ENCODE measurements at places on chromosomes 11 and 22.

GRCh38 chr11:35735903-35736302, 73.3 kb downstream of the TRIM44 start:
- DNase-seq, result no peak

DNA sequence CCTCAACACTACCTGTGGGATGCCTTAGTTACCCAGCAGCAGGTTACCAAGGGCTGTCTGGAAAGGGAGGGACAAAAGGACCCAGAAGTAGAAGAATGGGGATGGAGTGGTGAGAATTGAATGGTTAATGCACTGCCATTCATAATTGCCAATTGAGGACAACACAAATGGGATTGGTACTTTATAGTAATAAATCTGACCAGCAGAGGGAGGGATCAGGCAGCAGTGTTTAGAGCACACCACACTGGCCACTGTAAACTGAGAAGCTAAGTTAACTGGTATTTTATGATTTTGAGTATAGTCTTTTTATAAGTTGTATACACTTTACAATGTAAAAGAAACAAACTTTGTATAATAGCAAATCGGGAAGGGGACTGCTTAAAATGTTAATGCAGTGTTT, 10.7 kb downstream of the TBRG1 start:
- no peak for DNase-seq

DNA sequence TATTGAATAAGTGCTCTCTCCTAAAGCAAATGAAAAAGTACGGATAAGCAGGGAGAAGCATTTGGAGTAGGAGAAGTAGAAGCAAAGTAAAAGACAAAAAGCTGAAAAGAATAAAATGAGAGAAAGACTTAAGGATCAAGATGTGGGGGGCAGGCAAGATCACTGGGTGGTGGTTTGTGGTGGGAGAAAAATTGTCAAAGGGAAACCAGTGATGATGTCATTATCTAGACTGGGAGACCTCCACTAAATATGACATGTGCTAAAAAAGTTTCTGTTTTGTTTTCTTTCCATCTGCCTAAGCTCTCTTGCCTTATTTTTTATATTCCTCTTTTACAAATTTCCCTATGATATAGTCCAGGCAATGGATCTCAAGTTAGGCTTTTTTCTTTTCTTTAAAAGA, 14.8 kb upstream of the MAML2 start:
- DNase-seq, result no peak

DNA sequence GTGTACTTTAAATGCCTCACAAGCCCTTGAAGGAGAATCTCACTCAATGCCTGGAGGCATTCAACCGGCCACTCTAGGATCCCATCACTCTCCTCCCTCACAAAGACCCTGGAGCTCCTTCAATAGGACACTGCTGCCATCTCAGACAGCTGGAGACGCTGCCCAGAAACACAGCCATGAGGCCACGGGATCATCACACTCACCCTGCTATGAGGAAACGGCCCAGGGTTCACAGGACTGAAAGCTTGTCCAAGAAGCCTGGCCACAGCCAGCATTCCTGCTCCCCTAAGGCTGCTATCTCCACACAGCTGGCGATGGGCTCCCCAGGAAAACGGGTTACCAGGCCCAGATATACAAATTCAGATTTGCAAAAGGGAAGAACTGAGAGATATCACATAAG, 13.2 kb downstream of the CARS1 start:
- no peak for DNase-seq

DNA sequence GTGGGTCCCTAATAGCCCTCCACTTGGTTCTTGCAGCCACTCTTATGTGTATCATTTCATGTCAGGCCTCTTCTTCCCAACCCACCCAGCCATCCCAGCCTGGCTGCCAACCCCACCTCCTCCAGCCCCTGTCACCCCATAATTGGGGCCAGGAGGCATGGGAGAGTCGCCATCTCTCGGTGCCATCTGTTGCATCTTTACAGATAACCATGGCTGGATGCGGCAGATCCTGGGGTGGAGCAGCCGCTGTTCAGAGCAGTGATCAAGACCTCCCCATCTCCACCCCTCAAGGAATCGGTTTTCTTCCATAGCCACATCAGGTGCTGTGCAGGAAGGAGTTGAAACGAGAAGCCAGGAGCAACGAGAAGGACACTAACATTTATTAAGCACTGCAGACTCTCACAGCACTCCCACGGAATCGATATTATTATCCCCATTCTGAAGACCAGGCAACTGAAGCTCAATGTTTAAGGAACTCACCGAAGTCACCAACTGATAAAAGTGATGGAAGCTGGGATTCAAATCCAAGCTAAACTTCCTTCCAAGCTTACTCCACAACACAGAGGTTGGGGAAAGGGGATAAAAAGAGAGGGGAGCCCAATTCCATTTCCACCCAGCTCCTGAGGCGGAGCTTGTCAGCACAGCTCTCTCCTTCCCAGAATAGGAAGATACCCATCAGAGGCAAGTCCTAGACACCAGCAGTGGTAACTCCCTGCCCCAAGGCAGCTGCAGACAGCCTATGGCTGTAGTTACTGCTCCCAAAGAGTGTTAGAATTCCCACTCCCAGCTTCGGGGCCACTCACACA, 2.7 kb downstream of the SLC43A1 start:
- no peak for DNase-seq

GRCh38 chr11:7982582-7983119, 4.5 kb upstream of the EIF3F start:
- DNase-seq, result no peak

DNA sequence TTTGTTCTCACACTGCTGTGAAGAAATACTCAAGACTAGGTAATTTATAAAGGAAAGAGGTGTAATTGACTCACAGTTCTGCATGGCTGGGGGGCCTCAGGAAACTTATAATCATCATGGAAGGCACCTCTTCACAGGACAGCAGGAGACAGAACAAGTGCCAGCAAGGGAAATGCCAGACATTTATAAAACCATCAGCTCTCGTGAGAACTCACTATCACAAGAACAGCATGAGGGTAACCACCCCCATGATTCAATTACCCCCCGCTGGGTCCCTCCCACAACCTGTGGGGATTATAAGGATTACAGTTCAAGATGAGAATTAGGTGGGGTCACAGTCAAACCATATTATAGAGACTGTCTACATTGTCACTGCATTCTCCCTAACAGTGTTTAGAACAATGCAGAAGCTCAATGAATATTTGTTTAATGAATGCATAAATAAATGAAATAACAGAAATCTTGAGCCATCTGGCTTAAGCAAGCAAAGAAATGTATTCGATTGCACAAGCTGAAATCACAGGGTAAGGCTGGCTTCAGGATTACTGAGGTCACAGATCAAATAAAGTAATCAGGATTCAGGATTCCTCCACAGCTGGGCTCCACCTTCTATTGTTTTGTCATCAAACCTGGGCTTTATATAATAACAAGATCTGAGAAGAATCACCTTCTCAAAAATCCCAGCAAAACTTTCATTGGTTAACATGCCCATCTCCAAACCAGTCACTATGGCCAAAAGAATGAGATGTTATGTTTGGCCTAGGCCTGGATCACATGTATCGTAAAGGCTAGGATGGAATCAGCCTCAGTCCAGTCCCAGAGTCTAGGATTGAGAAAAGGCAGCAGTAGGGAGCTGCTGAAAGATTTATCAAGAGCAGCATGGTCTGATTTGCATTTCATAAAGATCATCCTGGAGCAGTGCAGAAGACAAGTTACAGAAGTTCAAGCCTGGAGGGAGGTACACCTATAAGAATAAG, 137.8 kb upstream of the UBASH3B start:
- DNase-seq, result no peak

DNA sequence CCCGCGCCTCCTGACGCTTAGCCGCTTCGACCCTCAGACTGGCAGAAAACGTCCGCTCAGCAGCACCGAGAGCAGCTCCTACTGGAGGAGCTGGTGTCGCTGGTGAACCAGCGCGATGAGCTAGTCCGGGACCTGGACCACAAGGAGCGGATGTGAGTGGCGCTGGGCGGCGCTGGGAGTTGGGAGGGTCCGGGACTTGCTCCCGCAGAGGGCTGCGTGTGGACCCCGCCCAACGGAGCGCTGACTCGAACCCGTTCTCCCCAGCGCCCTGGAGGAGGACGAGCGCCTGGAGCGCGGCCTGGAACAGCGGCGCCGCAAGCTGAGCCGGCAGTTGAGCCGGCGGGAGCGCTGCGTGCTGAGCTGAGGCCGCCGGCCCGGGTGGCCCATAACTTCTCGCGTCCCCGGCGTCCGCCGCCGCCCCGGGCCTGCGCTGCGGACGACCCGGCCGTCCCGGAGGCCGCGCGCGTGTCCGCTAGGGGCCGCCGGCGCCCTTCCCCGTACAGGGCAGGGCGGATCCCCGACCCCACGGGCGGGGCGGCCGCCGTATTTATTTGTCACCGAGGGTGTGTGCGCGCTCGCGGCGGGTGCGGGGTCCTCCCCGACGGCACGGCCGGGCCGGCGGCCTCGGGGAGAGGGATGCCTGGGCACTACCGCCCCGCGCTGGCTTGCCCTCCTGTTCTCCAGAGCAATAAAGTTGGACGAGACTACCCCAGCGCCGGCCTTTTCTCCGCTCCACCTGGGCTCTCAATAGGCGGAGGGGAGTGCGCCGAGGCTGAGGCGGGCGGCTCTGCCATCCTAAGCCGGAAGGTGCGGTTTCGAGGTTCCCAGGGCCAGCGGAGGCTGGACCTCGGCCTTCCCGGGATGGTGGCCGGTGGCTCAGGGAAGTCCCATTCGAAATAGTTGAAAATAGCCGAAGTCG, 3.4 kb downstream of the KCNK7 start:
- no peak for DNase-seq

DNA sequence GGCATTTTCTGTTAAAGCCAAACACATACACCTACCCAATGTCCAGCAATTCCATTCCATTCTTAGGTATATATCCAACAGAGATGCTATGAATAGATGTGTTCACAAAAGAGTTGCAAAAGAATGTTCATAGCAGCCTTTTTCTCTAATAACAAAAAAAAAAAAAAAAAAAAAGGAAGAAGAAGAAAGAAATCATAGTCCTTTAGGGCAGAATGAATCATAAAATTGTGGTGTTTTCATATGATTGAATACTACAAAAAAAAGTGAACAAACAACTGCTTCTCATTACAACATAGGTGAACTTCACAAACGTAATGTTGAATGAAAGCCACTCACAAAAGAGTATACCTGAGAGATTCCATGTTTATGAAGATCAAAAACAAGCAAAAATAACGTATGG, 66.8 kb upstream of the GRK3 start:
- no peak for DNase-seq

DNA sequence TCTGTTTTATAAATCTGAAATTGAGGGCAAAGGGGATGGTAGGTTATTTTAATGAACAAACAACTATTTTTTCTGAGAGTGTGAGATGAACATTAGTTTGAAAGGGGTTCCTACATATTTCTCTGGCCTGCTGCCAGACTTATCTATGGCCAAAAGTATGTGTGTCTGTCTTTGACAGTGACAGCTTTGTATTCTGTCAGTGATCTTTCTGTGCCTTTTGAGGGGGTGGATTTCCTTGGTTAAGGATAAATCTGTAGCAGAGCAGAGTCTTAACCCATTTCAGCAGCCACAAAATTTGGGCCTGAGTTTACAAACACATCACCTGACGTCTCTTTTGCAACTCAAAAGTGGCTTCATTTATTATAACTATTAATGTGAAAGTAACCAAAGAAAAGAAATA, 30.9 kb downstream of the ZFTA start:
- DNase-seq, result no peak

GRCh38 chr11:64970731-64971151, 1.2 kb downstream of the MAJIN start:
- DNase-seq, result no peak

GRCh38 chr22:49753961-49754695, 73.5 kb downstream of the BRD1 start:
- no peak for DNase-seq

DNA sequence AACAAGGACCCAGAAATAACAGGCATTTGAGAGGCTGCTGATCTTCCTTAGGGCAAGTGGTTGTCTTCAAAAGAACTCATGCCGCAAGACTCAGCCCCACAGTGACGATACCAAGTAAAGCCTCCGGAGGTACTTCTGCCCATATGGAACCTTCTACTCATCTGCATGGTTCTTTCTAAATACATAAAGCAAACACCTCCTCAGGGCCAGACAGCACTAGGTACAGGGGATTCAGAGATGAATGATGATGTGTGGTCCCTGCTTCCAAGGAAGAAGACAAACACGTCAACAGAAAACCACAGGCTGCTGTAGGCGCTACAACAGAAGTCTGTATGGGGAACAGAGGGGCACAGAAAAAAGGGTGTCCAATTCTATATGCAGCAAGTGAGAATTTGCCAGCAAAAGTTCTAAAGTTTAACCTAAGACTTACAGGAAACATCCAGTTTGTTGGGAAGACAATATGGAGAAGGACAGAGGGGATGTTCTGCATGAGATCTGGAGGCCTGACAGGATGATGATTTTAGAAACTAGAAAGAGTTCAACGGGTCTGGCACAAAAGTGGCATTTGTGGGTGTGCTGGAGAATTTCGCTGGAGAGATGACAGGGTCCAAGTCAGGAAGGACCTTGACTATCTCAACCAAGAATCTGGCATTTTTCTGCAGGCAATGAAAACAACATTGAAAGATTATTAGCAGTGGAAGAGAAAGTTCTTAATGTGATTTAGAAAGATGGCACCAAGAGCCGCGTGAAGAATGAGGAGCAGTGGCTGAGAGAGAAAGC, 23.7 kb downstream of the JAML start:
- no peak for DNase-seq

DNA sequence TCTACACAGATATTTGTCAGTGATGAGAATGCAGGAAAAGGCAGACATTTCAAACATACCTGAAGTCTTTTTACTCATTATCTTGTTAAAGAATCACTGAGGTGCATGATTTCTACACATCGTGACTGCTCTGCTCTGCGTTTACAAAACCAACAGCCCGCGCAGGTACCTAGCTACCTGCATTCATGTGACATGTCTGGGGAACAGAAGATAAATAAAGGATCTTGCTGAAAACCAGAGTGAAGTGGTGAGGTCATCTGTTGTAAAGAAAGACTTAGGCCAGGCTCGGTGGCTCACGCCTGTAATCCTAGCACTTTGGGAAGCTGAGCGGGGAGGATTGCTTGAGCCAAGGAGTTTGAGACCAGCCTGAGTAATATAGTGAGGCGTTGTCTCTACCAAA, 15.7 kb downstream of the ASPHD2 start:
- no peak for DNase-seq

DNA sequence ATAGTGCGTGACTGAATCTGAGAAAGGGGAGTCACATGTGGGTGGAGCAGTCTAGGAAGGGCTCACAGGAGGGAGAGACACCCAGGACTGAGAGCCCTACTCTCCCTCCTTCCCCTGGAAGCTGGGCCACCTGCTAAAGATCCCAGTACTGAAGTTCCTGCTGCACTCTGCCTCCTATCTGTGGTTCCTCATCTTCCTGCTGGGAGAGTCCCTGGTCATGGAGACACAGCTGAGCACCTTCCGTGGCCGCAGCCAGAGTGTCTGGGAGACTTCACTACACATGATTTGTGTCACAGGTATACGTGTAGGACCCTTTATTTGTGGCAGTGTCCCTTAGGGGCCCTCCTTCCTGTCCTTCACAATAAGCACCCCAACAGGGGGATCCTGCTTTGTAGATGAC, 19.3 kb downstream of the ART5 start:
- no peak for DNase-seq

DNA sequence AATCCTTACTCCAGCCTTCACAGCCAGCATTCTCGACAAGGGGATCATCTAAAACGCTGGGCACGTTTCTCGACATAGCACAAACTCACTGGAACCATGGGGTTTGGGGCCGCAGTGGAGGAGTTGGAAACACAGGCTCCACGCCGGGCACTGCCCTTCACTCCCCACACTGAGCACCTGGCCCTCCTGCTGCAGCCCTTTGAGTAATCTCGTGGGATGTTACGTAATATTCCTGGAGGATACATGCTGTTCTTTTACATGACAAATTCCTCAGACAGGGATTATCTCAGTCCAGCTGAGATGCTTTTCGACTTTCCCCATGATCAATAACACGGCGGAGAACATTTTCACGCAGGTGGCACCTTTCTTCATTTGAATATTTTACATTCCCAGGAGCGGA, 408.0 kb downstream of the SHANK2 start:
- no peak for DNase-seq
